Hypothalamus (tissue), 51 donors: ENCODE measurements at places on chromosomes 16 and 17.

DNA sequence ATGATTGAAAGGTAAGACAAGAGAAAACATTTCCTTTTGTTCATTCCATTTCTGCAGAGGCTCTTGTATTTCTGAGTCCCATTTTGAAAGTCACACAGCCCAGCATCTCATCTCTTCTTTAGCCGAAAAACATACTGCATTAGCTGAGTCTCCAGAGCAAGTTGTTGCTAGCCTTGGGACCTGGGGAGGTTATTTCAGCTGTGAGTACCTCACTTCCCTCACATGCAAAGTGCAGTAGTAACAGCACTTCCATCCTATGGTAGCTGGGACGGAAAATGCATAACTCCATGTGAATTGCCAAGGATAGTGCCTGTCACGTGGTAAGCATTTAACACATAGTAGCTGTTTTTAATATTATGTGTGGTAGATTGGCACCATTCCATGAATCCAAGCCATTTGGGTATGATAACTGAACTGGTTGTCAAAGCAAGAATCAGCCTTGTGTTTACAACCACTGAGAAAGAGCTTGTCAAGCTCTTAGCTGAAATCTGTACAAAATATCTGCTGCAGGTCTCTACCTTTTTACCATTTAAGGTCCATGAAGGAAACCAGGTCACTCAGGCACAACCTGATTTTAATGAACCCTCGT lies 345.7 kb downstream of the CDH13 start:
- DNase-seq, result no peak

- DNase-seq, result no peak
These were observed 31.2 kb upstream of the CD300E start for GRCh38 chr17:74654742-74655141.

DNA sequence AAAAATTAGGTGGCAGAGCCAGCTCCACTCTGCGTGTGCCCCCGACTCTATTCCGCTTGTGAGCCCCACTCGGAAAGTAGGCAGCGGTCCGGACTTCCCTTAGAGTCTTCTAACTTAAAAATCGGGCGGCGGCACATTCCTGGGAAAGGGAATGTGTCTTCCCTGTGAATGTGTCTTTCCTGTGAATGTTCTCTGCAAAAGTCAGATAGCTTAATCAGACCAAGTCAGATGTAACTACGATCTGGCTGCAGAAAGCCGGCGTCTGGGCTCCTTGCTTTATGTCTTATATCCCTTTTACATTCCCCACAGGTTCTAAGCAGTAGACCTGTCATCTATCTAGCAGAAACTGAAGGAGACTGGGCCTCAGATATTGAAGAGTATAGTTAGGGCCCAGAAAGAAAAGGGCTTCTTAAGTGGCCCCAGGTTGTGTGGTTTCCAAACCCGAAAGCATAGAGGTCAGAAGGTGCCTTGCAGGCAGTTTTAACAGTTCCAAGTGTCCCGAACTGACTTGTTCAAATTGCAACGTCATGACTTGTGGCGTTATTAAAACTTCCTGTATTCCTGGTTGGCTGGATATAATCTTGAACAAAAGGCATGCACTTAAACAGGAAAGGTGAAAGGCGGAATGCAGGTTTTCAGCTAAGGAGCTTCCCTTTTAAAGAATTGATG lies 601 bp downstream of the PHKB start:
- no peak for DNase-seq

- DNase-seq, result no peak
These were observed 10.0 kb upstream of the USP43 start for GRCh38 chr17:9635340-9635739.

DNA sequence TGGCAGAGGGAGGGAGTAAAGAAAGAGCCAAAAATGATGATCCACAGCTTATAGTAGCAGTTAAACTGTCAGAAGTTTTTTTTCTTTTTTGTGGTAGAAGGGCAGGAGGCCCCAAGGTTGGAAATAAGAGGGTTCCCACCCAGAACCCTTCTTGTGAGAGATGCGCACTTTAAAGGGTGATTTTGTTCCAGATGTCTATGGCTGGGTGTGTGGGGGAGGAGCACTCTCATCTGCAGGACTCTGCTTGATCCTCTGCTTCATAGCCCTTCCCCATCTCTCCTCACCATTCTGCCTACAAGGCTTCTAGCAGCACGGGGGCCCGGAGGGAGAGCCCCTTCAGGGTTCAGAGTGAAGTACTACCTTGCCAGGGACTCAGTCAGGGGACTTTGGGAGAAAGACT lies 6.4 kb downstream of the ATXN1L start:
- no peak for DNase-seq

DNA sequence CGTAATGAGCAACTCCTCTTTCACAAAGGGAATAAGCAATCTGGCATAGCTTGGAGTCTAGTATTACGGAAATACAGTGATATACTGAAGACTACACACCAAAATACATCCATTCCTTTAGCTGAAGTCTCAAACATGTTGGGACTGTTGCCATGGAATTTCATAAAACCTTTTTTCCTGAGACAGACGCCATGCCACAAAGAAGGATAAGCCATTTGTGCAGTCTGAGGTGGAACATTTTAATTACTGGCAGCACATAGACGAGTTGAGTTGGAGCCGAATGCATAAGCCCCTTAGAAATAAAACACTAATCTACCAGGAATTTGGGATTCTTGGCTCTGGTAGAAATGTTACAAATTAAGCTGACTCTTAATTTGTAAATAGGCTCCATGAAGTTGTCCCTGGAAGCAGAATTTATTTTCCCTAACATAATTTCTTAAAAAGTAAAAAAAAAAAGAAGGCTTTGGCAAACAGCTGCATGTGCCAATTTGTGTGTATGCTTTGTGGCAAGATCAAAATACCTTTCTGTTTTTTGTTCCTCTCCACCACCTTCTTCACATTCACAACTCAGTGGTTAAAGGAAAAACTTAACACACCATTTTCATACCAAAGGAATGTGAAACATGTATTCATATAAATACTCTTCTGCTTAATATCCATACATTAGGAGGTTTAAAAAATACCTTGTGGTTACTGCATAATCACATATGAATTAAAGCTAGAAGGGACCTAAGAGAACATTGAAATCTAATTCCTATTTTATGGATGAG lies 25.5 kb downstream of the GRB7 start:
- no peak for DNase-seq

GRCh38 chr16:57690782-57691471 lies 3.7 kb upstream of the DRC7 start:
- DNase-seq, result no peak

GRCh38 chr17:15237106-15237425 lies 28.1 kb downstream of the PMP22 start:
- DNase-seq, result no peak

DNA sequence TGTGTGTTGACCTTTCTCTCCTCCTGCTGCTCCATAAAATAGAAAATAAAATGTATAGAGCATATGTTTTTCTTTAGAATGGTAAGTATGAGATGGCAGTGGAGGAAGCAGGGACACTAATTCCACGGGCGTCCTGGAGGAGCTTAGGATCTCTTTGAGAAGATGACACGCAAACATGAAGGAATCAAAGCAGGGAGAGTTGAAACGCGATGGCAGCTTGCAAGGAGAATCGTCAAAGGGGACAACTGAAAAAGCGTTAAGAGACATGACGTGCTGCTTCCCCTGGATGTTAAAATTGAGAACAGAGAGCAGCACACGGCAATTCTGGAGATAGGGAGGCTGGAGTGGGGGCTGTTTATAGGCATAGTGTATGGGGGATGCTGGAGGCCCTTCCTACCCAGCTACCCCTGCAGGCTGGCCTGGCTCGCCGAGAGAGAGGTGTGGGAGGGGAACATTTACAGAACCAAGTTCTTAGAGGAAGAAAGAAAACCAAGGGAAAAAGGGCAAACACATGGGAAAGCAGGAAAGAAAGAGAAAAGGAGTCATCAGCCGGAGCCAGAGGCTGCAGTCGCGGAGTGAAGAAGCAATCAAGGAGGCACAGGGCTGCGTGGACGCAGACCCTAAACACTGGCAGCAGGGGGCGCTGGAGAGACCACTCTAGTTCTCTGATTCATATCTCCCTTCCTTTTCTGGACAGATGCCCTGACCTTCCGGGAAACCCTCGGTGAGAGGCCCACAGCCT lies 55.8 kb downstream of the MYH13 start:
- no peak for DNase-seq

- no peak for DNase-seq
These were observed 33.5 kb downstream of the TMEM186 start for GRCh38 chr16:8763899-8764298.

DNA sequence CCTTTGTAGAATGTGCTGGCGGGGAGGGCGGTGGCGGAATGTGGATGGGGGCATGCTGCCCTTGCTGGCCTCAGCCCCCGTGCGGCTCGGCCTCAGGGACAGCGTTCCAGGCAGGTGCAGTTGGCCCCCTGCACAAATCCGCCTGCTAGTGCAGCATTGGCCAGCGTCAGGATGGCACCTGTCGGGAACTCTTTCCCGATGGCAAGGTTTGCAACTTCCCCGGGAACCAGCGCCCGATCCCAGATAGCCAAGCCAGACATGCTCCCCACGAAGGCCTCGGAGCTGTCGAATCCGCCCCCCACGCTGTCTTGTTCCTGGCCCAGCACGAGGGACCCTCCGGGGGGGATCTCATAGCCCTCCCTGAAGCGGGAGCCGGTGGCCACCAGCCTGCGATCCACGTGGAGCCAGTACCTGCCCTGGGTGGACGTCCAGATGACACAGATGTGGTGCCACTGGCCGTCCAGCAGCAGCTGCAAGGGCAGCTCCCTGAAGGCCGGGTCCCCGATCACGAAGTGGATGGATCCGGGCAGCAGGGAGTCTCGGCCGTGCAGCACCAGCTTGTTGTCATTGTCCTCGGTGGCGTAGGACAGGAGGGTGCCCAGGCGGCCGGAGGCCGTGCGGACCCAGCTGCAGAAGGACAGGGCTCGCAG lies 2.8 kb downstream of the PTX4 start:
- no peak for DNase-seq

DNA sequence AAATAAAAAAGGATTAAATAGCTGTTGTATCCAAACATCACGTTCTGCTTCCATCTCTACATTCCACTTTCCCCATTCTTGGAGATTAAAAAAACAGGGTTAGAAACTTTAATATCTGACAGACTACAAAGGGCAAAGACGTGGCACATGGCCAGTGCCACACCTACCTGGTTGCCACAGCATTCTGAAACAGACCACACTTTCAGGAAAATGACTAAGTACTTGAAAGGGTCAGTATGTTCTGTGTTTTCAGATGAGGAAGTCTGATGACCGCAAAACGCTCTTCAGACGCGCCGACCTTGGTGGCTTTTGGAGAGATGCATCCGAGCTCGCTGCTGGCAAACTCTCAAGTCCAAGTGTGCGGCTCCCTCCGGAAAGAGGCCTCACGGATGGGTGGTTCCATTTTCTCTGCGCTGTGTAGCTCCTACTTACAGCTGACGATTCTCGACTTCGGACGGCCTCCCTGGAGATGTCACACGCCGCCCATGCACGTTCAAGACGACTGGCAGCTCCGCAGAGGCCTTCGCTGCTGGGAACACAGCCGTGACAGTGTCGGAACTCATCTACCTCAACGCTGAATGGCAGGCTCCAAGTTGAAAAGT lies 15.5 kb downstream of the MAP1LC3B start:
- DNase-seq, result no peak

DNA sequence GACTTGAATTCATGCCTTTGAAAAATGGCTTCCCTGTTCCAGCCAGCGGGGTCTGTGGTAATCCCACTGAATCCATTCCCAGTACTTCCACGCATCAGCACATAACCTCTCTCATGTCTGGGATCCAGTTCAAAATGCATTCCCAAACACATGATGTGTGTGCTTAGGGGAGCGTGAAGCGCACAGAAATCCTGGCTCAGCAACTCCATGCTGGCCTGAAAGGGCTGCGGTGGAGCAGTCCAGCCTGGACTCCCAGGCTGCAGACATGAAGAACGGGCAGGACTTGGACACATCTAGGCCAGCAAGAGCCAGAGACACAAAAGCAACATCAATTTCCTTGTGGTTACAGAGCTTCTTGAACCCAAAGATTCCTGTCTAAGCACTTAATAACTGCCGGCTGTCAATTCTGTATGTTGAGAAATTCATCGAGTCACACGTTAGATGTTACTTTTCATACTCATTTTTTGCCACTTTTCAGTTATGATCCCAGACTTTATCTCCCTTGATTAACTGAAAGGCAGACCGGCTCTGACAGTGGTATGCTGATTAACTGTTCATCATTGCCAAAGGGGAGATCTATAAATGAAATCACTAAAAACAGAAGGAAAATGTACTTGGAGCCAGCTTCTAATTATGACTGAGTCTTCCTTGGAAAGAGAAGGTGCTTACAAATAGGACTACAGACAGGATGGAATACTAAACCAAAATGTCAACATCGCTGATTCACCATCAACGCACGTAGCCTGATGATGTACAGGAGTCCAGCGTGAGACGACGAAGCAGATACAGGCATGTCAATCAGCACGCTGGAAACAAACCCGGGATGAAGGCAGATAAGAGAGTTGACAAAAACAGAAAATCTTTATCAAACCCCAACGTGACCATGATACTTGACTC lies 23.0 kb downstream of the NSMCE1 start:
- no peak for DNase-seq

DNA sequence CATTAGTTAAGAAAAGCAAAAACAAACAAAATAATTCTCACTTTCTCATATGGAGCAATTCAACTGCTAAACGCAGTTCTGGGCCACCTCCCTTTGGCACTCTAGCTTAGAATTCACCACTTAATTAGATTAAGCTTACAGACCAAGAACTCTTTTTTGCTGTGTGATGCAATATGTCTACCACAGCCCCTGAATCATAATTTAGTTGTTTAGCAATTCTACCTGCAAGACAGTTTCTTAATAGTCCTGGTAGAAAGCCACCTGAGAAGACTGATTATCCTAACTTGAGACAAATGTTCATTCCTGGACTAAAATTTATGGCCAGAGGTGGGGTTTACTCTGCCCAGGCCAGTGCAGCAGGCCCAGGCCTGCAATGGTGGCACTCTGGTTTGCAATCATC lies 205.9 kb downstream of the HS3ST3A1 start:
- DNase-seq, result no peak

- DNase-seq, result no peak
These were observed 139.7 kb upstream of the MAF start for GRCh38 chr16:79740252-79740651.

GRCh38 chr16:26413780-26414179 lies 652.9 kb upstream of the C16orf82 start:
- no peak for DNase-seq

DNA sequence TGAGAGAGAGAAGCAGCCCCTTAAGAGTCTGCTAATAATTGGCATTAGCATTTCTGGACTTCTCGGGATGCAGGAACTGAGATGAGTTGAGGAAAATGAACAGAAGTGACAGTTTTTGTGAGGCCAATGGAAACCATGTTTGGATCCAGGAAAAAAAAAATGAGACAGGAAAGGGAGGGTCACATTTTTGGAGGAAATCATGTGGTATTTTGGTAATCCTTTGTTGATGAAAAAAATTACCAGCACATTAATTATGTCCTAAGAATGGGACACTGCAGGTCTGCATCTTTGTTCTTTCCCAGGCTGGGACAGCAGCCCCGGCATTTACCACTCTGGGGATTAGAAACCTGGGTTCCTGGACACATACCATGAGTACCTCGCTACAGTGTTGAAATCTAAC lies 109.9 kb upstream of the ZFHX3 start:
- no peak for DNase-seq

DNA sequence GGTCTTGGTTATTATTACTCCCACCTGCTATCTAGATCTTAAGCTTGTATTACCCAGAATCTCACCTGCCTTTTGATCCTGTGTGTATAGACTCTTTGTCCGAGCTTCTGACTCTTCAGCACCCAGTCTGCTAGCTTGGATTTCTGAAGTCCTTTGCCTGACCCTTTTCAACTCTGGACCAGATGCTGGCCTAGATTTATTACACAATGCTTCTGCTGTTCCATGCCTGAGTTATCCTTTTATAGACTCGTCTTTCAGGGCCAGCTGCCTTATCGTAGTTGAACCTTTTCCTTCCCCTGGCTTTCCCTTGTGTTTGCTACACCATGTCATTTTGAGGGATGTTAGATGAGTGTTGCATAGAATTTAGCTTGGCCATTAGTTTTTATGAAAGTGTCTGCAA lies 32.6 kb downstream of the RHOT1 start:
- DNase-seq, result no peak
